ENCODE measurements at places on chromosomes 2 and 18.

- H3K4me1 ChIP-seq, result no peaks in the 10 kb centered on the region
- no peaks in the 10 kb centered on the region for H3K36me3 ChIP-seq
- no peak overlapping the region for H3K4me3 ChIP-seq
Measured at GRCh38 chr18:49591775-49592174, 29.9 kb downstream of the LIPG start.

GRCh38 chr2:237200462-237200861 lies 114.8 kb downstream of the COPS8 start:
- H3K4me1 ChIP-seq, result no peaks in the 10 kb centered on the region
- no peak overlapping the region for H3K4me3 ChIP-seq
- DNase-seq, result no peak
- no peaks in the 10 kb centered on the region for H3K36me3 ChIP-seq

DNA sequence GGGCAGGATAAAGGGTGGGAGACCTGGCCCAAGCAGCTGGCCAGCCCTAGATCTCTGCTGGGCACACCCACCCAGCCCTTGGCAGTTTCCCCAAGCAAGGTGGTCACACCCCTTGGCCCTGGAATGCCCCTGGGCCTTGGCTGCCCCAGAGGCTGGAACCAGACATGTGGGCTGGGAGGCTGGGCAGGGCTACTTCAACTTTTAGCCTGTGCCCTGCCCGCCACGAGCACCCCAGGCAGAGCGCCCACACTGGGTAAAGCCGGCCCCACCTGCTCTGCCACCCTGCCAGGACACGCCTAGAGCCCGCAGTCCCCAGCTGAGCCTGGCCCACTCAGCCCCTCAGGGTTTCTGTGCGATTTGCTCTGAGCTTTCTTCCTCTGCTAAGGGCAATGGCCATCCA lies 119.7 kb upstream of the SMAD2 start:
- no peak overlapping the region for H3K27ac ChIP-seq
- H3K27me3 ChIP-seq, result no peaks in the 10 kb centered on the region
- no peaks in the 10 kb centered on the region for H3K4me1 ChIP-seq
- peak; percentile 69 for DNase-seq

- no peak for DNase-seq
- H3K27ac ChIP-seq, result peak overlapping the region; percentile 44
- no peaks in the 10 kb centered on the region for H3K27me3 ChIP-seq
- H3K4me1 ChIP-seq, result peaks cover 88% of the 10 kb centered on the region
Measured at GRCh38 chr18:23864624-23865023, 149.9 kb upstream of the TTC39C start.

GRCh38 chr2:70560442-70560841 lies 6.8 kb upstream of the TGFA start:
- DNase-seq, result no peak
- H3K36me3 ChIP-seq, result no peaks in the 10 kb centered on the region
- peaks cover 38% of the 10 kb centered on the region for H3K27me3 ChIP-seq
- H3K4me3 ChIP-seq, result no peak overlapping the region

- H3K36me3 ChIP-seq, result no peaks in the 10 kb centered on the region
- no peak overlapping the region for H3K27ac ChIP-seq
- no peak overlapping the region for H3K4me3 ChIP-seq
- no peaks in the 10 kb centered on the region for H3K4me1 ChIP-seq
Measured at GRCh38 chr18:63089041-63089440, 230.5 kb downstream of the BCL2 start.

DNA sequence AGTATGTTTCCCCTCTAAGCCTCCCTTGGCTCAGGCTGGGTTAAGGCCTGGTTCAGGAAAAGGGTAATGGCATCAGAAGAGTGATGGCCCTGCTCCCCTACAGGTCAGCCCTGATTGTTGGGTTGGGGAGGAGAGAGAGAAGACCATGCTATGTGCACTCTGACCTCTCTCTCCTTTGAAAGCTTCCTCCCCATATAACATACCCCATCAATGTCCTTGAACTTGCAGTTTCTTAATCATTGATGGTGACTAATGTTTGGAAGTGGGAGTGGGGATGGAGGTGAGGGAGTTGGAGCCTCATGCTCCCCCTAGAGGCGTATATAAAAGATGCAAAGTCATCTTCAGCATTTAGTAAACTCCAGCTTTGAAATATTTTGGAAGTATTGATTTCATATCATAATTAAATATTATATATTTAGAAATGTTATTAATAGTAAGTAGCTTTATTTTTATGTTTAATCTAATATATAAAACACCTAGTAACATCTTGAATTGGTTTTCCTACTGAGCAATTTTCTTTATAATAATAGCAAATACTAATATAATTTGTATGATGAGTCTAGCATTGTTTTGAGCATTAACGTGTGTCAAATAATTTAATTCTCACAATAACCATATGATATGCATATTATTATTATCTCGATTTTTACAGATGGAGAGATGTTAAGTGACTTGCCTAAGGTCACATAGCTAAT lies 8.8 kb downstream of the PLCL1 start:
- H3K4me3 ChIP-seq, result no peak overlapping the region
- no peaks in the 10 kb centered on the region for H3K27me3 ChIP-seq
- H3K36me3 ChIP-seq, result no peaks in the 10 kb centered on the region

DNA sequence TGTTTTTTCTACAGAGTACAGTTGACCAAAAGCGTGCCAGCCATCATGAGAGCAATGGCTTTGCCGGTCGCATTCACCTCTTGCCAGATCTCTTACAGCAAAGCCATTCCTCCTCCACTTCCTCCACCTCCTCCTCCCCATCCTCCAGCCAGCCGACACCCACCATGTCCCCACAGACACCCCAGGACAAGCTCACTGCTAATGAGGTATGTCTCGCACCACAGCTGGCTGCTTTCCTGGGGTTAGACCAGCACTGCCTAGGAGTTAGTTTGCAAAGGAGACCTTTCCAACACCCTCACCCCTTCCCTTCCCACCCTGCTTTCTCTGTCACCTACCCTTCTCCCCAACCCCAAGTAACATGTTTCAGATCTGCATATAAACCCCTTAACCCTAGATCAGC lies 120.3 kb upstream of the IL1R2 start:
- no peak overlapping the region for H3K4me3 ChIP-seq
- no peak overlapping the region for H3K27ac ChIP-seq
- DNase-seq, result no peak
- H3K36me3 ChIP-seq, result peaks cover 83% of the 10 kb centered on the region
- H3K27me3 ChIP-seq, result no peaks in the 10 kb centered on the region

GRCh38 chr18:8889489-8889888 lies 184.1 kb downstream of the MTCL1 start:
- H3K4me3 ChIP-seq, result no peak overlapping the region
- DNase-seq, result no peak
- no peaks in the 10 kb centered on the region for H3K4me1 ChIP-seq
- H3K36me3 ChIP-seq, result no peaks in the 10 kb centered on the region

GRCh38 chr2:3405307-3405706 lies 25.8 kb downstream of the TRAPPC12 start:
- H3K4me1 ChIP-seq, result no peaks in the 10 kb centered on the region
- H3K27ac ChIP-seq, result no peak overlapping the region
- no peaks in the 10 kb centered on the region for H3K27me3 ChIP-seq
- DNase-seq, result no peak
- H3K4me3 ChIP-seq, result no peak overlapping the region

- peak; percentile 63 for DNase-seq
- no peaks in the 10 kb centered on the region for H3K27me3 ChIP-seq
- no peak overlapping the region for H3K4me3 ChIP-seq
- H3K36me3 ChIP-seq, result peaks cover 22% of the 10 kb centered on the region
- peak overlapping the region; percentile 23 for H3K27ac ChIP-seq
Measured at GRCh38 chr2:98492441-98492840, 47.8 kb downstream of the INPP4A start.

- no peaks in the 10 kb centered on the region for H3K36me3 ChIP-seq
- peaks cover 9% of the 10 kb centered on the region for H3K4me1 ChIP-seq
- H3K27ac ChIP-seq, result no peak overlapping the region
- H3K4me3 ChIP-seq, result no peak overlapping the region
Measured at GRCh38 chr2:172279813-172280212, 147.6 kb upstream of the ITGA6 start.

- no peak overlapping the region for H3K27ac ChIP-seq
- H3K4me3 ChIP-seq, result no peak overlapping the region
- peaks cover 60% of the 10 kb centered on the region for H3K4me1 ChIP-seq
- no peaks in the 10 kb centered on the region for H3K36me3 ChIP-seq
- H3K27me3 ChIP-seq, result no peaks in the 10 kb centered on the region
Measured at GRCh38 chr2:101781791-101782426, 84.4 kb downstream of the MAP4K4 start.

- peaks cover 30% of the 10 kb centered on the region for H3K36me3 ChIP-seq
- peak overlapping the region; percentile 92 for H3K27ac ChIP-seq
- H3K27me3 ChIP-seq, result no peaks in the 10 kb centered on the region
- peak; percentile 98 for DNase-seq
Measured at GRCh38 chr2:10043906-10044601, 704 bp downstream of the KLF11 start.

DNA sequence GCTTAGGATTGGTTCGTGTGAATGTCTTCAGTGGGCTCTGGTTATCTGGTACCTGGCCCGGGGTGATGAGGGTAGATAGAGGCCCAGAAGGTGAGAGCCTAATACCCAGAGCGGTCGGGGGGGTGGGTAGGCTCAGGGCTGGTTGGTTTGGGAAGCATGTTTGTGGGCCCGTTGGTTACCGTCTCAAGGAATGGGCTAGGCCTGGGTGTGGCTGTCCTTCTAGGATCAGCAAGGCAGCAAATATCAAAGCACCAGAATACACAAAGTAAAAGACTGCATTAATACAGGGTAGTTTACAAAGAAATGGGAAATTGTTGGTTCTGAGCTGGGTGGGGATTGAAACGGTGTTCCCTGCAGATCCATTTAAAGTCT lies 6.0 kb upstream of the IL1R2 start:
- H3K4me3 ChIP-seq, result no peak overlapping the region
- no peaks in the 10 kb centered on the region for H3K36me3 ChIP-seq
- no peaks in the 10 kb centered on the region for H3K27me3 ChIP-seq
- peaks cover 9% of the 10 kb centered on the region for H3K4me1 ChIP-seq
- no peak for DNase-seq

- peaks cover 26% of the 10 kb centered on the region for H3K4me1 ChIP-seq
- no peaks in the 10 kb centered on the region for H3K27me3 ChIP-seq
- no peak overlapping the region for H3K4me3 ChIP-seq
- DNase-seq, result no peak
Measured at GRCh38 chr2:102226171-102226570, 39.3 kb downstream of the IL1RL2 start.
